ENCODE measurements at places on chromosomes 13 and 19.

DNA sequence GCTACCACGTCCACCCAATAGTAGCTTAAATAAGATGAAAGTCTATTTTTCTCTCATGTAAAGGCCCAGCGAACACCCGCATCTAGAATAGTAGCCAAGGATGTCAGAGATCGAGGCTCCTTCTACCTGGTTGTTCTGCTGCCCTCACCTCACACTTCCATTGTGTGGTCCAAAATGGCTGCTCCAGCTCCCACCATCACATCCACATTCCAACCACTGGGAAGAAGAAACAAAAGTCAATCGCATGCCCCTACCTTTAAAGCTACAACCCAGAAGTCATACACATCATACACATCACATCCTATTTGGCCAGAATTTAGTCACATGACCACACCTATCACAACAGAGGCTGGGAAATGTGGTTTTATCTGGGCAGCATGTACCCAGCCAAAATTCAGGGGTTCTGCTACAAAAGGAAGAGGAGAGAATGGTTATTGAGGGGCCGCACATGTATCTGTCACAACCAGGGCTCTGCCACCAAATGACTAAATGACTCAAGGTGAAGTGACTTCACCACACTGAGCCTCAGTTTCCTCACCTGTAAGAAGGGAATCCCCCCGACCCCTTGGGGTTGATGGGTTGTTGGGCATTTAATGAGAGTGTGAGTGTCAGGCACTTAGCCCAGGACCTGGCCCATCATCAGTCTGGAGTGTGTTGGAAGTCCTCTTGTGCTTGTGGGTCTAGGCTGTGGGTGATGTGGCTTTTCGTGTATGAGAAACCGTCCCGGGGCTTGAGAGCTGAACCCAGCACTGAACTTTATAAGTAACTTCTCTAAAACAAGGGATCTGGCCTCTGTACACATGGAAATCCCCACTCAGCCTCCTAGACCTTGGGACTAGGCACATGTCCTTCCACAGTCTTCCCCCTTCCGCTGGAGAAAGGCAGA lies 10.2 kb upstream of the CBLC start:
- no peak for DNase-seq

- DNase-seq: peak; percentile 21
Observed at GRCh38 chr13:35630551-35631275, 154.2 kb upstream of the MAB21L1 start.

- DNase-seq: no peak
Observed at GRCh38 chr13:77946522-77946921, 27.9 kb upstream of the EDNRB start.

DNA sequence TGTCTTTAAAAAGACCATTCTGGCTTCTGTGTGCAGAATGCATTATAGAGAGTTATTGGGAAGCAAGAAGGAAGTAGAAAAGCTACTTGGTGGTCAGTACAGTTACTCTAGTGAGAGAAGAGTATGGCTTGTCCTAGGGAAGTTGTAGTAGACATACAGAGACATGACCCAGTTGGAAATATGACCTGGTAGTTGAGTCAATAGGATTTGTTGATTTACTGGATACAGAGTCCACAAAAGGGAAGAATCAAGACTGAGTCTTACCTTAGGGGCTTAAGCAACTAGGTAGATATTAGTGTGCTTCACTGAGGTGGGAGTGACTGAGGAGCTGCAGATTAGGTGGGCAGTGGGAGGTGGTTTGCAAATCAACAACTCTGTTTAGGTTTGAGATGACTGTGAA lies 48.8 kb downstream of the RASL11A start:
- no peak for DNase-seq

- DNase-seq: no peak
Observed at GRCh38 chr19:49324801-49325576, at the start of gene SLC6A16. Gene SLC6A16, minus strand, starts transcription at chr19:49325191. Its CDS starts 13,844 bp downstream, at chr19:49311347.

DNA sequence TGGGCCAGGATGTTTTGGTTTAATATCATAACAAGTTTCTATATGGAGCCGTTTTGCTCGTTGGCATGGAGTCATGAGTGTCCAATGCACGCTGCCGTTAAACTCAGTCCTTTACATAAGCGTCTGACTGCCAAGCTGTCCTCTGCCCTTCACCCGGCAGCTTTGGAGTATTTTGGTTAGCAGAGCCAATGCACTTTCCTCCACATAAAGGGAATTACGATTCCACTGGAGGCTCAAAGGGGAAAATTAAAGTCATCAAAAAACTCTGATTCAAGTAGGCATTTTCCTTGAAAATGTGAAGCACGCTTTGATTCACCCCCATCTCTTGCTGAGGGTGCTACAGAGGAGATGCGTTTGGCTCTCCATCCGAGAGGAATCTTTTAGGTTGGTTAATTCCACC lies 144.4 kb upstream of the ARGLU1 start:
- no peak for DNase-seq

DNA sequence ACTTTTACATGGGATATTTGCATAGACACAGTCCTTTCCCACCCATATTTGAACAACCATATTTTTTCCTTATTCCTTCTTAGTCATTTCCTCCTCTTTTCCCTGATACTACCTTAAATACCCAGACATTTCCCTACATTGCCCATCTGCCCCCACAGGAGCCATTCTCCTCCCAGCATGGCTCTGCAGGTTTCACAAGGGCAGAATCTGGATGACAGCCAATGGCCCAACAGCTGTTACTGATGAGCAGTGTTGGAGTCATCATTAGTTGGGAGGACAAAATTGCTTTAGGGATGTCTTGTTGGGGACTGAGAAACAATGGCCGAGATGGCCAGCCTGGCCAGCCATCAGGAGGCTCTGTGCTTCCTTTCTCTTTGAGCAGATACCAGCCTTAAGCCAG lies 209.5 kb downstream of the KLF5 start:
- no peak for DNase-seq

DNA sequence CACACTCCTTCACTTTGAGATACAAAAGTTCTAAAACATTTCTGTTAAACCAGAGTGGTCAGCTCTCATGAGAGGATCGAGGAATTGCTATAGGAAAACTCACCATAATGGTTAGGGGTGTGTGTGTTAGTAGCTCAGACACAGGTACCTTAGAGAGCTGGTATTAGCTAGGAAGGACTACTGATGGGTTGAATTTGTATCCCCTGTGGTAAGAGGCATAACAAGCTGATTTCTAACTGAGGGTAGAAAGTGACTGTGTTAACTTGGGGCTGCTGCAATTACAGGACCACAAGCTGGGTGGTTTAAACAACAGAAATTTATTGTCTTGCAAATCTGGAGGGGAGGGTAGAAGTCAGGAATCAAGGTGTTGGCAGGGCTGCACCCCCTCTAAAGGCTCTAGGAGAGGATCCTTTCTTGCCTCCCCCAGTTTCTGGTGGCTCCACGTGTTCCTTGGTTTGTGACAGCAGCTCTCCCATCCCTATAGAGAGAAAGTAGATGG lies 17.4 kb downstream of the LEUTX start:
- DNase-seq: no peak

- no peak for DNase-seq
Observed at GRCh38 chr19:3494559-3494958, 5.9 kb downstream of the DOHH start.

DNA sequence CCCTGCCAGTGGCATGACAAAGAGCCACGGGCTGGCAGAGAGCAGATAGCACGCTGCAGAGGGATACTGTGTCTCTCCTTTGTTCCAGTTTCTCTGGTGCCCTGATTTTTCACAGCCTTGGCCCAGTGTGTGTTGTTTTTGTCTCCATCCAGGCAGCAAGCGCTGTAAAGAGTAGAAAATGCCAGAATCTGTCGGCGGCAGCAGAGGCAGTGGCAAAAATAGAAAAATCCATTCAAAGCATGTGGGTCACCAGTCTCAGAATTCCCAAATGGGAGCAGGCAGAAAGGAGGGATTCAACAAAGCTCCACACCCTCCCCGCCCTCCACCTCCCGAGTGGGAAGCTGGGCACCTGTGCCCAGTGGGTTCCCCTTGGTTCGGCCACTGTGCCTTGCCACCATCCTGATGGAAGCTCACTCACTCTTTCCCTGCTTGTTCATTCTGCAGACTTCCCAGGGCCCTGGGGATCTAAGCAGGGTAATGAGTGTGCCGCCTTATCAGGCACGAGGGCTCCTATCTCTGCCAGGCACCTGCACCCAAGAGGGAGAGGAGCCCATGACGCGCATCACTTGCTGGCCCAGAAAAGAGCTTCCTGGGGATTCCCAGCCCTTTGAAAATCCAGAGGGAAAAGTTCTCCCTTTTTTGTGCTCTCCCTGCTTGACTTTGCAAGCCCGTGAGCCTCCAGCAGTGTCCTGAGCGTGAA lies 416.9 kb downstream of the IRS2 start:
- DNase-seq: no peak

- no peak for DNase-seq
Observed at GRCh38 chr19:43858174-43858573, 31.1 kb downstream of the ZNF283 start.

GRCh38 chr19:38880076-38880881 lies 2.2 kb upstream of the RINL start:
- no peak for DNase-seq

DNA sequence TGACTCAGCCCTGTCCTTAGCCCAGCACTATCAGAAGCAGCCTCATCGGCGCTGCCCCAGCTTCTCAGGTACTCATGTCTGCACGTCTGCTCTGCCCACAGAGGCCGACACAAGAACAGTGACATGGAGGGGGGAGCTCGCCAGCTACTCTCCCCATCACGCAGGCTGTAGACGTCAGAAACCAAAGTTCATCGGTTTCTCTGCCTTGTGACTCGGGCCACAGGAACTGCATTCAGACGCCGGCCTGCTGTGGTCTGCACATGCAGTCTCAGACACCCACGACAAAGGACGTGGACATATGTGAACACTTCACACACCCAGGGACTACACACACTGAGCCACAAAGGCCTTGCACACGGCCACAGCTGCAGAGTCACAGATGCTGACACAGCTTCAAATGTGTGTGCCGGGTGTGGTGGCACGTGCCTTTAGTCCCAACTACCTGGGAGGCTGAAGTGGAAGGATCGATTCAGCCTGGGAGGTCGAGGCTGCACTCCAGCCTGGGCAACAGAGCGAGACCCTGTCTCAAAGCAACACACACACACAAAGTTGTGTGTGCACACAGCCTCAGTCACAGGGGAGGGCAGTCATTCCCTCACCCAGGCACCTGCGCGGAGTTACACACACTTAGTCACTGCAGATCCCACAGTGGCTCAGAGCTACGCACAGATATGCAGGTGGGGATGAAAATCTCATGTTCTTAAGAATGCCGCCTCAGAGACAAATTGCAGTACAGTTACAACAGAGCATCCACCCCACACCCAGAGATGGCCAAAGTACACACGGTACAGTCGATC lies 4.9 kb upstream of the ZFP36 start:
- no peak for DNase-seq

DNA sequence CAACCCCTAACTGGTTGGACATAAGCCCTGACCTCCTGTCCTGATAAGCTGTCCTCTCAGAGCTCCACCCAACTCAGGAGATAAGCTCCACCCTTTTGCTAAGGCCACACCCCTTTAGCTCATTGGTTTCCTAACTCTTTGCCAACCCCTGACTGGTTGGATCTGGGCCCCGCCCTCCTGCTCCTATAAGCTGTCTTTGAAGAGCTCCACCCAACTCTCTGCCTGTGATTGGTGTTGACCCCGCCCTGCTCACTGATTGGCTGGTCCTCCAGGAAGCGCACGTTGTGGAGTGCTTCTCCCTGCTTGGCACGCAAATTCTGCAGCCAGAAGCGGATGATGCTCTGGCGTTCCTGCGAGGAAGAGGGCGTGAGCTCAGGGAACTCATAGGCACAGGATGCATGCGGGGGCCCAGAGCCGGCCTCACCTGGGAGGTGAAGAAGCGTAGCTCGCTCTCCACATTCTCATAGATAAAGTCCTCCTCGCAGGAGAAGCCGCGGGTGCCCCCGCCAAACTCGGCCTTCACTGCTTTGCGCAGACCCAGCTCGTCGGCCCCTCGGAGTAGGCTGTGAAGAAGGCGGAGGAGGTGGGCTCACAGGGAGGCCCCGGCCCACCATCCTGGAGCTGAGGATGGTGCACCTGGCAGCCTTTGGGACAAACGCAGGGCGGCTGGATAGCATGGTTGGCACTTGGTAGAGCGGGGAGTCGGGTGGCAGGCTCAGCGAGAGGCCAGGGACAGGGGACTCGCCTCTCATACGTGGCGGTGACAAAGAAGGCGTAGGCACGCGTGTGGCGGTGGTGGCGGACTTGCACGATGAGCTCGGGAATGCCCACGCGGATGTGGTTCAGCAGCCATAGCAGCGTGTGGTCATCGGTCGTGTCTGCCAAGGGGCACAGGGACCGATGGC lies 1.7 kb downstream of the ANO8 start:
- DNase-seq: peak; percentile 8

- DNase-seq: no peak
Observed at GRCh38 chr13:74006666-74007065, 127.5 kb downstream of the KLF12 start.

- no peak for DNase-seq
Observed at GRCh38 chr19:35135389-35135909, 590 bp upstream of the LGI4 start.

DNA sequence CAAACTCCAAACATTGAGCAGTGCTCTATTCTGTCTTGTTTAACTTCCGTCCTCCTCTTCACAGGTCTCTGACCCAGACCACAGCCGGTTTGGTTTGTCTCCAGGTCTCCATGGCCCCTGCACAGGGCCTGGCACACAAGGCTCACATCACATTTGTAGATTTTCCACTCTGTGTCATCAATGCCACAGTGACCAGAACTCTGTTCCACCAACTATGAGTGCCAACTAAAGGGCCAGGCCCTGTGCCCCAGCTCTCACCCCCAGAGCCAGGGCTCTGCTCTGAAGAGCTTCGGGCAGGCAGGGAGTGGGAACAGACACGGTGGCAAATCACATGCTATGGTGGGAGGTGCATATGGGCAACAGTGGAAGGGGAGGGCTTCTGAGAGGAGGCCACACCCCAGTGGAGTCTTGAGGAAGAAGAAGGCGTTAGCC lies 16.0 kb downstream of the SMG9 start:
- DNase-seq: no peak

DNA sequence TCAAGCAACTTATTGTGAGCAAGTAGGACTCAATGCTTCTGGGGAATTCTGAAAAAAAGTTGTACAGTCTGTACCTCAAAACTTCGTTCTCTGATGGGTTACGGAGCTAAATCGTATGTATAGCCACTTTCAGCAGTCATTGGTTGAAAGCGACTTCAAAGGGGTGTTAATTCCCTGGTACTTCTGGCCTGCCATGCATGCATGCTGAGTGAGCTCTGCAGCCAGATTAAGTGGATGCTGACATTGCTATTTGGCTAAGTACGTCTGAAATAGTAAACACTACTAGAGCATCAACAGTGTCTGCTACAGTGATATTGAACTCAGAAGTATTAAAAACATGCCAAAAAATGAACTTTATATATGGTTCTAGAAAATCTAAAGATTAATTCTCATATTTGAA lies 1183.1 kb upstream of the PCDH20 start:
- peak; percentile 2 for DNase-seq

DNA sequence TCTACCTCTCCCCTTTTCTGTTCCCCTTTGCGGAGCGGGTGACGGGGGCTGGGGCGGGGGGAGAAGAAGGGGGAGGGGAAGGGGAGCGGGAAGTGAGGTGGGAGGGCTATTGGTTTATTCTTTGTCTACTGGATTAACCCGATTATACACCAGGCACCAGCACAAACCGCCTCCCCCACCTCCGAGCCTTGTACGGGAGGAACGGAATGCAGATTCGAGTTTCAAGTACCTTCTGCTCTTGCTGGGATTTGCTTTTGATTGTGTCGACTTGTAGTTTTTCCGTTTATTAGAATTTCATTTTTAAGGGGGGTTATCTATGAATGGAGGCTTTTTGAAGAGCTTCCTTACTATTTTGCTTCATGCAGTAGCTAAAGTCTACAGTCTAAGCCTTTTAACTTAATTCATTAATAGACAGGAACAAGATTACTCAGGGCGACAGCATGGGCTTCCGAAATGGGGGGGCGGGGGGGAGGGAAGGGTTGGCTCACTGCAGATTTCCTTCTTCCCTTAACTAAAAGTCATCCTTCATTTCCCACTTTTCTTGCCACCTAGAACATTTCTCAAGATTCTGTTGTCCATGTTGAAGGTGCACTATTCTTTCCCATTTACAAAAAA lies 937 bp upstream of the SPRY2 start:
- DNase-seq: peak; percentile 10

Measured in NCI-H510A treated with DMSO at 0.1 percent for 48 hours (cell line).